ENCODE measurements at places on chromosomes 2 and 18. TPM values are rescaled to one million over a fixed set of nuclear protein-coding genes. Genes with fewer than 3 reads are reported as not detected.
A peak's percentile ranks its signal among the peaks of the same experiment; 100 is the strongest.

DNA sequence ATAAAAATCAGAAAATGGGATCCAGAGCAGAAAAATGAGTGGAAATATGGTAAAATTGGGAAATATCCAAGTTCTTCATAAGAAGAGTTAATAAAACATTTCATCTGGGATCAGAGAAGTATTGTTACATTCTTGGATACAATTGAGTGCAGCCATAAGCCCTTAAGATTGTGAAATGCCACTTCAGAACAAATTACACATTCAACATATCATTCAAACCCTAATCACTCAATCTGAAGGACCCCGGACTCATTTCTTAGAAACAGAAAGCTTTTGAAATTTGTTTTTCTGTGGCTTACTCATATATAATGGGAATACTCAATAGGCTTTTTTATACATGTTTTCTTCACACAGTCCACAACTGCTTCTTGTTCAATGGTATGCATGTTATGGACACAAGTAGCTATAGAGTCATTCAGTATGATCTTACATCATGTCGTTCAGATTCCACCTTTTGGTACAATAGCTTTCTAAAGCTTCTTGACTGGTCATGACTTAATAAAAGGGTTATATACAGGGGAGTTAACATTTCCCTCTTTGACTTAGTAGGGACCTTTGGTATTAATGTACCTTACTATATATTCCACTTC lies 39.9 kb downstream of the SCN7A start:
- no peak for DNase-seq

DNA sequence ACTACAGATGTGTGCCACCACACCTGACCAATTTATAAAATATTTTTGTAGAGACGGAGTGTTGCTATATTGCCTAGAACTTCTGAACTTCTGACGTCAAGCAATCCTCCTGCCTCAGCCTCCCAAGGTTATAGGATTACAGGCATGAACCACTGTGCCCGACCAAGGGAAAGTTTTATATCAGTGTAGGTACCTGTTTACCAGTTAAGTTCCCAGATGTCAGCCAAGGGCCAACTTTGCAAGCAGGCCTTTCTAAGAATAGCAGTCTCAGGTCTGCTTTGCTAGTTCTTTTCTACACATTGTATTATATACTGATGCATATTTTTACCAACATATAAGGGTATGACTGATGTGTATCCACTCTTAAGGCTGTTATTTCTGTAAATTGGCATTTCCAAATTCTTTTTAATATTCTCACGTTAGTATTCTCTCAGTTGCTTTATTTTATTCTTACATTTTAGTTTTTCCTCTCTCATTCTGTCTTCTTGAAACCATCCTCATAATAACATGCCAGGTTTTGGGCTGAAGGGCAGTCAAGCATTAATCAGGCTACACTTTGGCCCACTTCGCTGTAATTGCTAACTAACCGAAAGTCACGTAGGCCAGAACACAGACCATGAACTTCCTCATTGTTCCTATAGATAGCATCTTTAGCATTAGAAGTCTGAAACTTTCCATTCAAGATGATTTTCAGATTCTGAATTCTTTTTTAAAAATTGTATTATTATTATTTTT lies 25.0 kb upstream of the CXXC1 start:
- DNase-seq = no peak

TXNDC2 gene
- not detected for polyA plus RNA-seq

GRCh38 chr18:26488417-26489009 lies 59.8 kb downstream of the KCTD1 start:
- DNase-seq = no peak

DNA sequence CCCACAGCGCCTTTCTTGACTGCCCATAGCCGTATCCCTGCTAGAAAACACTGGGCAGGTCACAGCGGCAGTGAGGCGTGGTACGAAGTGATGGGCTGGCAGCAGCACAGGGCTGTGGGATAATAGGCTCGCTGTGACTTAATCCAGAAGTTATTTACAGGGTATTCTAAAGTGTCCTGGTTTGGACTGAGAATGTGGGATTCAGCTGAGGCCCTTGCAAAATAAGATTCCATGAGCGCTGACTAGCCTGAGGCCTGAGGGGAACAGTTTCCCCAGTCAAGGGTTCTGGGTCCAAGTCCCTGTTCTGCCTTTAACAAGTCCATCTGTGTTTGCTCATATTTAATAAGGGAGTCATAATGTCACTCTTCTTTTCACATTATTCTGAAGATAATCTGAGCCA lies 34.6 kb downstream of the SETBP1 start:
- DNase-seq = peak; percentile 67

DNA sequence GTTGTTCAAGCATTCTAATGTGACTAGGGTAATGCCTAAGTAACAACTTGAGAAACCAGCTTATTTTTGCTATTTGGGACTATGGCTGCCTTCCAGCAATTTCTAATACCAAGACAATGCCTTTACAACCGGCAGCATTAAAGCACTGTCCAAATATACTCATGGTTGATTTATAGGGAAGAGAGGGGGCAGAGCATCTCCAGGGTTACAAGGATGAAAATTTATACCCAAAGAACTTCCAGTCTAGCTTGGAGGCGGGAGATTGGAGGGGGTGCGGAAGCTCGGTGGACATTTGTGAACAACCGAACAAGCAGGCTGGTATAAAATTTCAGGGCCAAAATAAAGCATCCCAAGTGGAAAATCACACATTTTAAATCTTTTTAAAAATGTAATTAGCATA lies 294.9 kb upstream of the STON1 start:
- no peak for DNase-seq

DNA sequence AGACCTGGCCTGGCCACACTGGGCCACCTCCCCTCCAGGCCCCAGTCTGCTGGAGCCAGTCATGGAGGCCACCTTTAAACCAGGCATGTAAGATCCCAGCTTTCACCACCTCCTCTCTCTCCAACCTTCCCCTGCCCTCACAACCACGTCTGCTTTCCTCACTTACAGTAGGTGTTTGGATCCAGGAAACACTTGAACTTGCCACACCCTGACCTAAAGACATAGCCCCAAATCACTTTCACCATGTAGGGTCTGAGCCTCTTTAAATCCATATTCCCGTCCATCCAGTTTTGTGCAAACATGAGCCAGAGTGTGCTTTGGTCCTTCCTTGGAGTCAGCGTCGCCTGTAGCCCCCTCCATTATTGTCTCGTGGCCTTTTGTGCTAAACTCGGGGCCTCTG lies 66.8 kb downstream of the NRP2 start:
- DNase-seq = no peak

DNA sequence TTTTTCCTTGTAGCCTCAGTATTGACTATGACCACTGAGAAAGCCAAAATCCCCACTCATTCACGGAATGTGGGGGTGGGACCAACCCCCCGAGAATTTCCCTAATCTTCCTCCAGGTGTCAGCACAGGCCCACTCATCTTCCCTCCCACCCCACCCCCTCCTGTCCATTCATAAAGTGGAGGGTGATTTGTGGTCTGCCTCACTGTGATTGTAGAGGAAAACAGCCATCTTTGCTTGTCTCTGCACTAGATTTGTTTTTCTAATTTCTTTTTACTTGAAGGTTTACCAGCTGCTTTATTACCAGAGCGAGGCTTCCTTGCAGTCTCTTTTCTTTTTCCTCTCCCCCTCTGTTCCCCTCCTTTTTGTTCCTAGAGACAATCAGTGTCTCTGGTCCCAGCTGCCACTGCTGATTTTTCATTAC lies 171.8 kb downstream of the ICOS start:
- DNase-seq = no peak

GRCh38 chr18:13758622-13759021 lies 32.1 kb downstream of the RNMT start:
- no peak for DNase-seq

DNA sequence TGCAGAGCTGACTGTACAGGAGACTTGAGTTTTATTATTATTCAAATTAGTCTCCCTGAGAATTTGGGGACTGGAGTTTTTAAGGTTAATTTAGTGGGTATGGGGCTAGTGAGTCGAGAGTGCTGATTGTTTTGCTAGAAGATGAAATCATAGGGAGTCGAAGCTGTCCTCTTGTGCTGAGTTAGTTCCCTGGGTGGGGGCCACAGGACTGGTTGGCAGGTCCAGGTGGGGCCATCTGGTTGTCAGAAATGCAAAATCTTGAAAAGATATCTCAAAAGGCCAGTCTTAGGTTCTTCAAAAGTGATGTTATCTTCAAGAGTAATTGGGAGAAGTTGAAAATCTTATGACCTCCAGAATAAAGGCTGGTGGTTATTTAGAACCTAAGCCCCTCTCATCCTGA lies 267.3 kb downstream of the MYCN start:
- DNase-seq = no peak

DNA sequence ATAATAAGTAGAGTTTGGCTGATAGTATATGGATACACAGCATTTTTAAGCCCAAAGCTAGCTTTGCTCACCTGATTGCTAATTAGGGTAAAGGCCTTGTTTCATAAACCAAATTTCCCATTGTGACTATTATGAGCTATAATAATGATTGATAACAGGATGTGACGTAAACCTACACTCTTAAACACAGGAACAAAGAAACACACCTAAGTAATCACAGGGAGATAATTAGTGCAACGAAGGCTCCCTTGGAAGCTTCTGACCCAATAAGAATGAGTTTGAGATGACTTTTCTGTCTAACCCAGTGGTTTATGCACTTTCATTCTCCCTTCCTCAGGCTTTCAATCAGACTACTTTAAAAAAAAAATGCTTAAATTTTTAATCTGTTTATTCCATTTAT lies 683.2 kb downstream of the SATB2 start:
- DNase-seq = no peak

GRCh38 chr18:21650311-21650710 lies 38.2 kb downstream of the SNRPD1 start:
- no peak for DNase-seq

IL1F10 gene
- polyA plus RNA-seq = not detected

DNA sequence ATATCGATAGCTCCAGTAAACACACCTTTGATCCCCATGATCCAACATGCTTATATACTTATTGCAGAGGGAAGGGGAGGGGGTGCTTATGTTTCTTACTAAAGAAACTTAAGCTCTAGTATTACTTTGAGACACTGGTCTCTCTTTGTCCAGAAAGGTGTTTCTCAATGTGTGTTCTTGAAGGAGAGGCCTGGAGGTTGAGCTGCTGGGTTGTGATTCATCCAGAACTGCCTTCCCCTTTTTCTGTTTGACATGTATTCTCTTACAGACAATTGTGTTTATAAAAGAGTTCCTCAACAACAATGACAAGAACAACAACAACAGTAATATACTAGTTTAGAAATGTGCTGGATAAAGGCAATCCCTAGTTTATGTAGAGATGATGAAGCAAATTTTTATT lies 516.0 kb upstream of the FAM98A start:
- no peak for DNase-seq

- no peak for DNase-seq
Observed at GRCh38 chr2:143486976-143487375, 357.8 kb downstream of the ARHGAP15 start.

TTC39C gene
- 1.1 TPM for polyA plus RNA-seq

HPCAL1 gene
- 182 TPM for polyA plus RNA-seq

- no peak for DNase-seq
Observed at GRCh38 chr2:47580855-47581600, 178.1 kb downstream of the MSH2 start.

DNA sequence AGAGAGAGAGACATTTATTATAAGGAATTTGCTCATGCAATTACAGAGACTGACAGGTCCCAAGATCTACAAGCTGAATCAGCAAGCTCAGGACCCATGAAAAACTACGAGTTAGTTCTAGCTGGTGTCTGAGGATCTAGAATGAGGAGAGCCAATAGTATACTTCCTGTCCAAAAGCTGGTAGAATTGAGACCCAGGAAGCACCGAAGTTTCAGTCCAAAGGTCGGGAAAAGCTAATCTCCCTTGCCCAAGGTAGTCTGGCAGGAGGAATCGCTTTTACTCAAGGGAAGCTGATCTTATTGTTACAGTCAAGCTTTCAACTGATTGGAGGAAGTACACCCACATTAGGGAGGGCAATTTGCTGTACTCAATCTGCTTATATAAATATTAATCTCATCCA lies 389.6 kb downstream of the ADCYAP1 start:
- no peak for DNase-seq

GRCh38 chr2:217433522-217433921 lies 569.3 kb downstream of the TNS1 start:
- DNase-seq = no peak

DNA sequence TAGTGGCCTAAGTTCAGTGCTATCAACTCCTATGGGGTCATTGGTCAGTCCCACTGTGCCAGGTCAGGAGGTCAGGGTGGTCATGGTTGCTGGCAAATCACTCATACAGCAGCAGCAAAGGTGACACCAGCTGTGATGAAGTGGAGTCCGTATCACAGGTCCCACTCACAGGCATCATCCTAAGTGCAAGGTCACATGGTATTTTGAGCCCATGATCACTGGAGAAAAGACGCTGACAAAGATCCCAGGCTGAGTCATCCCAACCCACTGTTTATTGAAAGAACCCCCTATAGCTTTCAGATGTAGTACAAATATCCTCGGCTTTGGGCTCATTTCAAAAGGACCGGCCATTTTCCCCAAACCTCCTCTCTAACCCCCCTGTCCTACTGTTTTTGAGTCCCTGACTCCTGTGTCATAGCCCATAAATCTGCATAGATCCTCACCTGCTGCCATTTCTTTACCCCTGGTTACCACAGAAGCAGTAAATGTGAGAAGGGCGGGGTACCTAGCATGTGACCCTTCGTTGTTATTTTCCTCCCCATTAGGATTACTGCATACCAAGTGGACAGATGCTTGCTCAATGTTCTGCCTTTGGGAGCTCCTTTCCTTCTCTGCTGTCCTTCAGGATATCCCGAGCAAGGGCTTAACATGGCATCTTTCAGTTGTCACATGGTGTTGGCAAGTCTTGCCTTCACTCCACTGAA lies 107.7 kb downstream of the COL6A3 start:
- no peak for DNase-seq

DNA sequence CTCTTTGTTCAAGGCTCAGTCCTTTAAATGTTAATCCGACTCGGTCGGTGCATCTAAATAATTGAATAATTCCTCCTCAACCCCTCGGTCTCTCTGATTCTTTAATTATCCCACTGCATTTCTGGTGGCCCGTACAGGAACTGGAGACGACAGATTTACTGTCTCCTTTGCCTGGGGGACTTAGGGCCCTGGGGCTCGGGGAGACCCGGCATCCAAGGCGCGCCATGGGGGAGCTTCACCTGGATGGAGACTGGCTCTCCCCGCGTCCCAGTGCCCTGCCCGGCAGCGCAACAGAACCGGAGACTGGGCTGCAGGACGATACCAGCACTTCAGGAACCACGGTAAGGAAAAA lies 47.7 kb upstream of the SELENOI start:
- no peak for DNase-seq

SCYGR3 gene
- polyA plus RNA-seq = not detected

GRCh38 chr2:220521551-220521950 lies 894.1 kb downstream of the SLC4A3 start:
- DNase-seq = no peak

CPLX4 gene
- polyA plus RNA-seq = not detected

DNA sequence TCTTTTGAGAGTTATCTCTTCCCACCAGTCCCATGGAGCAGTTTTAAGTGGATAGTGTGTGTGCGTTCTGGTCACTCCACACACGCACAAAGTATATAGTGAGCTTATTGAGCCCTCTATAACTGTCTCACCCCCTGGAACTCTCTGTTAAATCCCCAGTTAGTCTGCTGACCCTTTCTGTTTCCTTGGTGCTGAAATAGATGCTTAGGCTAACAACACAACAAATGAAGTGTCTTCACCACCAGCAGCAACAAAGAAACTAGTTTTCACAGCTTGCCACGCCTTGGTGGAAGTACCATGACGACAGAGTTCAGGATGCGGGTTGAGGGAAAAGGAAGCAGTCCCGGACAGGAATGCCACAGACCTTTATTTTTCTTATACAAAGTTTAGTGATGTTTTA lies 203.5 kb upstream of the TMEFF2 start:
- no peak for DNase-seq

LAMA1 gene
- 0.04 TPM for polyA plus RNA-seq

UPP2 gene
- not detected for polyA plus RNA-seq

SCYGR6 gene
- polyA plus RNA-seq = not detected

All from psoas muscle (tissue), 8 donors.